NCI-H1436 (cell line): ENCODE measurements at places on chromosomes 16 and 17.
A peak's percentile ranks its signal among the peaks of the same experiment; 100 is the strongest.

DNA sequence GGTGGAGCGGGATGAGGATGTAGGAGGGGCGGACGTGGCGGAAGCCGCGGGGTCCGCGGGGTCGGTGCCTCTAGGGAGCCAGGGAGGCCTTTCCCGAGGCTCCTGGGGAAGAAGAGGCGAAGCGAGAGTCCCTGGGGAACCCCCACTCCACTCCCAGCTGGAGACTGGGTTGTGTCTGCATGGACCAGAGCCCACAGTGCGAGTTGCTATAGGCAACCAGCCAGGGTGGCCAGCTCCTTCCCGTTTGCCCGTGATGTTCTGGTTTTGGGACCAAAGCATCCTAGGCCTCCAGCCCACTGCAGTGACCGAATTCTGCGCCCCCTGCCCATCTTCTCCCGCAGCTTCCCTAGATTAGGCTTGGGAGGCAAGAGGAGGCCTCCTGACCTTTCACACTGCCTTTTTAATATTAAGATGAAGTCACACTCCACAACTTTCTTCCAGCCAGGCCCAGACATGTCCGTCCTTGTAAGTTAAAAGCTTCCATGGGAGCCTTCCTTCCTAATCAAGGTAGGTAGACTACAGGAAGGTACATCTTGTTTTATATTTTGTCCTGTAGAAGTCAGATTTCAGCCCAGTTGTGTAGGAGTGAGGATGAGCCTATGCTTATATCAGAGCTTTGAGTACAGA, 469 bp downstream of the AMZ2 start:
- DNase-seq, result peak; percentile 66

- no peak for DNase-seq
These were observed 13.4 kb downstream of the CBFA2T3 start for GRCh38 chr16:88963583-88963982.

DNA sequence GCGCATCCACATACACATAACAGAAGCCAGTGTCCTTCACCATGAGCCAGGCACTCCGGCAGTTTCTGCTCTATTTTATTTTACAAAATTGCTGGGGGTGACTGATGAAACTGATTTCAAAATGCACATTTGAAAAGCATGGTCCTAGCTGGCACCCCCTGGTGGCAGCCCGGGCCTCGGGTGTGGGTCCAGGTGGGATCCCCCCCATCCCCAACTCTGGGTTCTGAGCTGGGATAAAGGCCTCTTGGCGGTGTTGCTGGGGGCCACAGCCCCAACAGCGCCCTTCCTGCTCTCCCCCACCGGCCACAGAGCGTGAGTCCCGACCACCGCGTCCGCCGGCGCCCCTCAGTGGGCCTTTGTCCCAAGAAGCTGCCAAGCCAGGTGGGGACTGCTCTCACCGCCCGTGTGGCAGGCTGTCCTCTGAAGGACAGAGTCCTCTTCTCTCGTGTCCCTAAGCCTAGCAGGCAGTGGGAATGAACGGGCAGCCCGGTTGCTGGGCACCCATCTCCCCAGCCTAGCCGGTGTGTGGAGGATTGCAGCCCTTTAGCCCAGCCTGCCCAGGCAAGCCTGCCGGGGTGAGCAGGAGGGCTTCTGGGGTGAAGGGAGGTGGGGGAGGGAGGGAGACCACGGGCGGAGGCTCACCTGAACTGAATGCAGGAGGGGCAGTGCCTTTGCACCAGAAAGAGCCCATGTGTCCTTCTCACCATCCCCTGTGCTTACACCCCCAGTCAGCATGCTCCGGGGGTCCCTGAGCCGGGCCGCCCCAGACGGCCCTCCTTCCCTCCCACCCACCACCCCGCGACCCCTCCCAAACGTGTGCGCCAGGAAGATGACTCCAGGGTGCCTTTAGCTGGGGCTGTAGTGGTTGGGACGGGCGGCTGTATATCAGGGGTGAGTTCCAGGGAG, 898 bp downstream of the SNAI3 start:
- peak; percentile 36 for DNase-seq

GRCh38 chr17:48526608-48527546, 3.9 kb downstream of the HOXB1 start:
- no peak for DNase-seq

DNA sequence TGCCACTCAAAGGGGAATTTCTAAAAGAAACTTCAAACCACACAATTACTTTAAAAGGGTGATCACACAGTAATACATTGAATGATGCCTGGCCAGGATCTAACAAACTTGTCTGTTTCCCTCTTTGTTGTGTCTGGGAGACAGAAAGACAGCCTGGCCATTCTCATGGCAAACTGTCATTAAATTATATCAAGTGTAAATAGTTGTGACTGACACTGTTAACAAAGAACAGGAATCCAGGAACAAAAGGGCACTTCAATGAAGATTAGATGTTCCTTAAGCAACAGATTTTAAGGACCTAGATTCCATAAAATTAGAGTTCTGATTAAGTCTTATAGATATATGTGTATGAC, 383.6 kb downstream of the KCNJ2 start:
- DNase-seq, result no peak

DNA sequence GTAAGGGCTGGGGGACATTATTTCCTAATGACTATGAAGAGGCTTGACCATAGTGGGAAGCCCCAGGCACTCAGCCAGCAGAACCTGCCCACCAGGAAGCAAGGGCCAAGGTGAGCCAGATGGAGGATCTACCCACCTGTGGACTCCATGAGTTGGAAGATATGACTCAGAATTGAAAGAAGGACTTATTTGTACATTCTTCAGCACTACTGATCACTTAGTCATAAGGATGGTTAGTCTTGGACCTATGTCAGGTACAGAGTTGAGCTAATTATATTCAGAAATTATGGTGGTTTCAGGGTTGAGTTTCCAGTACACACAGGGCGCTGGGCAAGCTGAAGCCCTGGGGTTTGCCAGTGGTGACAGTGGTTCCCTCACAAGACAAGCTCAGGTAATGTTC, 24.0 kb upstream of the GRIN2A start:
- DNase-seq, result no peak

DNA sequence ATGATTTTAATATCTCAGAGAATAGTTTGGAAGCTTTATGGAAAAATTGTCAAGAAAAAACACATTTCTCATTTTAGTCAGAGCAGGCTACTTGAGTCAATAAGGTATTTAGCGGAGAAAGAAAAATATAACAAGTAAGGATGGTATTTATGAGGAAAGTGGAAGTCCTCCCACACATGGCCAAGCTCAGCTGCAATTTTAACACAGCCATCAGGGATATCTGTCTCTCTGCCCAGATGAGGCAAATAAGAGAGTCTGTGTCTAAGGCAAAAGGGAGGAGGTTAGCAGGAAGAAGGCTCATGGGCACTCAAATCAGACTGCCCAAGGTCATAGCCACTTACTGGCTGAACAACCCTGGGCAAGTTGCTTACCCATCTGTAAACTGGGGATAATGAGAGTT, 5.2 kb upstream of the CMTM2 start:
- DNase-seq, result no peak

GRCh38 chr16:24986512-24987303, 28.5 kb downstream of the ARHGAP17 start:
- DNase-seq, result no peak

DNA sequence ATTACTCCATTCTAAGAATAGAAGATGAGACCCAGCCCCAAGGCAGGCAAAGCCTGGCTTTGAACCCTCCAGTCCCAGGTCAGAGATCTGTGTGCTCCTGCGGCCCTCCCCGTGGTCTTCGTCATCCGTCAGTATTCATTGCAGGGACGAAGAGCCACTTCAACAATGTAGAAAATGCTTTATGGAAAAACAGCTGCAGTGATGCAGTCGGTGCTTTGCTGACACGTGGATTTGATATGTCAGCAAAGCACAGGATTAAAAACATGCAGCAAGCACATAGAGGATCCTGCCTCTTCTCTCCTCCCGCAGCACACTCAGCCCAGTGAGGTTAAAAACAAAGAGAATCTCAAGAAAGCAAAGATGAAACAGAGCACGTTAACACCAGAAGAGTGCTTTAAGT, 117.1 kb upstream of the AXIN2 start:
- DNase-seq, result no peak

- DNase-seq, result no peak
These were observed 48.3 kb upstream of the HAPSTR1 start for GRCh38 chr16:9042964-9043680.

GRCh38 chr17:68356520-68356919, 65.2 kb downstream of the ARSG start:
- DNase-seq, result no peak

DNA sequence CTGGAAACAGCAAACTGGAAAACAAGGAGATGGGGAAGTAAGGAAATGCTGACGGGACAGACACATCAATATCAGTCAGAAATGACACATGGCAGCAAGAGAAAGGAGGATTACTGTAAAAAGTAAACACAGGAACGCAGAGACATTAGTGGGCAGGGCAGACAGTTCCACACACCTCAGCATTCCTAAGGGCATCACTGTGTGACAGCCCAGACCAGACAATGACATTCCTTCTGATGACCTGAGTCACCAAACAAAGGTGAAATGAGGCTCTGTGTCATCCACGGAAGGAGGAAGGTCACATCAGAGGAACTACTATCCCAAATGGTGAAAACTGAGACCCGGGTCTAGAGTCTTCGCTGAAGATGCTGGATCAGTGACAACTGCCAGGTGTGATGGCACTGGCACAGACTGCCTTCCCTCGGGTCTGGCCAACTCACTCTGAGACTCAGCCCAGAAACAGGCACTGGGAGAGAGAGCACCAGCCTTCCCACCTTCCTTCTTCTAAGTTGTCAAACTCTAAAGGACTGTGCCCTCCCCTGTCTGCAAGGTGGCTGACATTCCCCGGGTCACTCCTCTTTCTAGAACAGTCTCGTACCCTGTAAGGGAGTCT, 36.7 kb downstream of the TK2 start:
- DNase-seq, result no peak

- DNase-seq, result no peak
These were observed 559.1 kb upstream of the SALL1 start for GRCh38 chr16:51710186-51710585.

DNA sequence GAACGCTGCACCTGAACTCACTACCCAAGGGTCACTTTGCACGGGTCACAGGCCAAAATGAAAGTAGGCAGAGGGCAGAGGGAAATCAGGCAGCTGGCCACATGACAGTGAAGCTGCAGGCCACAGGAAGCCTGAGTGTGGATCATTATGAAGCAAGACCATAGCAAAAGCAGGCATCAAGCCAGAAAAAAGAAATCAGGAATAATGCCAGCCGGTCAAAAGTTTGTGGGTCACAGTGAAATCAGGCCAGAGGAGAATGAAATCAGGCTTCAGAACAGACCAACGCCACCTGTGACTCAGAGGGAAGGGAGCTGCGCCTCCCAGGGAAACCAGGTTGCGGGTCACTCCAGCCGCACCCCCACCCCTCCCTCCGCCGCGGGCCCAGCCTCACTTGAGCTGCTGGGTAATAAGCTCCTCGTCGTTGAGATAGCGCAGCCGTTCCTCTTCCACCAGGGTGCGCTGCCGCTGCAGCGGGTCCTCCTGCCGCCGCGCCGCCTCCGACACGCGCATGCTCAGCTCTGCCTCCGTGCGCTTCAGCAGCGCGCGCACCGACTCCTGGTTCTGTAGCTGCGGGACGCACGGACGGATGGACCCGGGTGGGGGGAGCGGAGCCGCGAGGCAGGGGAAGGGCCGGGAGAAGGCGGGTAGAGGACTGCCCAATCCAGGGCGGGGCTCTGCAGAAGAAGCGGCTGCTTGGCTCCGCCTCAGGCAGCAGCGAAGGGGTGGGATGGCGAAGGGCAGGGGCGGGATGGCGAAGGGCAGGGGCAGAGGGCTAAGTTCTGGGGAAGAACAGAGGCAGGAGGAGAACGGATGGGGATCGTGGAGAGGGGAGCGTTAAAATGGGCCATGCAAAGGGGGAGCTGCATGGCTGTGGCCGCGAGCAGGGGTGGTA, 47.7 kb downstream of the SRCIN1 start:
- DNase-seq, result peak; percentile 98

- DNase-seq, result no peak
These were observed 10.6 kb downstream of the USP7 start for GRCh38 chr16:8953064-8953463.

GRCh38 chr16:69033151-69033949, 72.1 kb upstream of the HAS3 start:
- no peak for DNase-seq

DNA sequence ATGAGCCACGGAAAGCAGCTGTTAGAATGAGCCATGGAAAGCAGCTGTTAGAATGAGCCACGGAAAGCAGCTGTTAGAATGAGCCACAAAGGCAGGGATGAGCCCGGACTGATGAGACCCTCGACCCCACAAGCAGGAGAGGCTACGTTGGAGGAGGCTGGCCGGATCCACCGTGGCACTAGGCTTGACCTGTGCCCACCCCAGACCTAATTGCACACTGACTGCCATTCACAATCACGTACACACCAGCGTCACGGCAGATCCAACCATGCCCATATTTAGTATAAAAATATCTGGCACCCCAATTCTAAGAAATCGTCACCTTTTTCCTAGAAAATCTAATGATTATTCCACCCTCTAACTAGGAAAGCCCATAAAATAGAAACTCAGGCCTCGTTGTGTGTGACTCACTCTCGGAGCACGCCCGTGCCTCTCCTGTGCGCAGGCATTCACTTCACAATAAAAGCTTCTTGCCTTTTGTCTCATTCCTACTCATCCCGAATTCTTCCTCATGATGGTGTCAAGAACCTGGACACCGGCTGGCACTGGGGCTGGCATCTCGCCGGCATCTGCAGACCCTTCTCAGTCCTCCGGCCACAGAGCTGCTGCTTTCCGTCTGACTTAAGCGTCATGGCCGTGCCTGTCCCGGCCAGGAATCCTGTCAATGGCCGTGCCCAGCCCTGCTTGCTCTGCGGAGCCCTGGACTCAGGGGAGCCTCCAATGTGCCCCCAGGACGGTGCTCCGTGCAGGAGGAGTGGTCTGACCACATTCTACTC, 5.5 kb upstream of the SECTM1 start:
- no peak for DNase-seq

GRCh38 chr16:58464916-58465731, 34.8 kb upstream of the NDRG4 start:
- DNase-seq, result no peak

DNA sequence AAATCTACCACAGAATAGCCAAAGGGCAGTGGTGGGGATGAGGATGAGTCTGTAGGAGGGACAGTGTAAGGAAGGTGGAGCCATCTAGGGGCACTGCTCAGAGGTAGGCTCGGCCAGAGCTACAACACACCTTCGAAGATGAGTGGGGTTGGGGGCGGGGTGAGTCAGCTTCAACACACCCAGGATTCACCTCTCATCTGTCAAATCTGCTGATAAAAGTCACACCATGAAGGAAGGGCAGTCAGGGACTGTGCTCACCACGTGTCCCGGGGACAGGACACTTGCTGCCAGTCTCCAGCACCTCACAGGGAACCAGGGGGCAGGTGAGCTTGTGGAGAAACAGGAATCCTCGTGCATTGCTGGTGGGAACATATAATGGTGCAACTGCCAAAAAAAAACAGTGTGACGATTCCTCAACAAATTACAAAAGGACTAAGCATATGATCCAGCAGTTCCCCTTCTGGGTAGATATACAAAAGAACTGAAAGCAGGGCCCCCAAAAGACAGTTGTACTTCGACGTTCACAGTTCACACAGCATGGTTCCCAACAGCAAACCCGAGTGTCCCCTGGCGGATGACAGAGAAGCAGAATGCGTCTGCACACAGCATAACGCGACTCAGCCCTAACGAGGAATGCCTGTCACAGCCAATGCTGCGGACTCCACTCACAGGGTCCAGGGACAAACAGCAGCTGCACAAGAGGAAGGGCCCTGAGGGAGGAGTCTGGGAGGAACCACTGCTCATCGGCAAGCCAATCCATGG, 133.1 kb downstream of the ANKRD11 start:
- no peak for DNase-seq
